ENCODE measurements at places on chromosomes 12 and 14.

DNA sequence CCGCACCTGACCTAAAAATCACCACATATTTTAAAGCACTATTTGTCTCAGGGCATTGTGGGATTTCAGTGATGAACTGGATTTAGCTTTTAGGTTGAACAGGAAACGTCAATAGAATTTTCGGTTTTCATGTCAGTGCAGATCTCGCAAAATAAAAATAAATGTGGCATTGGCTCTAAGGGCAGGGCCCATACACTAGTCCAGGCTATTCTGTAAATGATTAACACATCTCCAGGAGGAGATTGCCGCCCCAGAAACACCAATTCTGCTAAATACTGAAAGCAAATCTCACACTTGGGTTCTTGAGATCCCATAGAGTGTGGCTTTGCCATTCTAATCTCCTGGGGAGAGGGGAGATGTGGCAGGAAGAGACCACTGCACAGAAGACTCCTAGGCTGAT lies 1494.0 kb upstream of the TMEM132C start:
- no peak for DNase-seq

- DNase-seq, result no peak
Measured at GRCh38 chr14:61475316-61475715, 153.9 kb downstream of the PRKCH start.

GRCh38 chr12:57640175-57641042 lies 7.4 kb upstream of the B4GALNT1 start:
- DNase-seq, result no peak

- no peak for DNase-seq
Measured at GRCh38 chr12:131755305-131756113, 44.6 kb downstream of the SFSWAP start.

- DNase-seq, result no peak
Measured at GRCh38 chr14:53969326-53969725, 12.7 kb upstream of the BMP4 start.
